Lung (tissue), 17 donors: ENCODE measurements at places on chromosomes 7 and 10.

DNA sequence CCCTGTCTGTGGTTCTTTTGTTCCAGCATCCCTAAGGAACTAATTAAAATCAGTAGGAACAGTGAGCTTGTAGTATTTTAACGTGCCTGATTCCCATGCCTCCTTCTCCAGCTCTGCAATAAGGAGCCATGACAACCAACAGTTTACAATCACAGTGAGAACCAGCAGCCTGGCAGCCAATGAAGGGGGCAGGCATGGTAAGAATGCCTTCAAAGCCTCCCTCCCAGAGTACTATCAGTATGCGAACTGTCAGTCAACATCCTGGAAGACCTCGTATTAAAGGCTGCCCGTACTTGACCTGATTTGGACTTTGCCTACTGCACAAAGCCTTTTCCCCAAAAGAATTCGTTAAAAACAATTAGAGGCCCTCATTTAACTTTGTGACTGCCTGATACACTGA, 7.7 kb downstream of the ZPBP start:
- no peak for DNase-seq

GRCh38 chr10:121792198-121792597, 135.6 kb downstream of the ATE1 start:
- DNase-seq = no peak

GRCh38 chr10:76115471-76116155, 684.2 kb downstream of the LRMDA start:
- DNase-seq = no peak

GRCh38 chr10:115944538-115944937, 328.5 kb downstream of the GFRA1 start:
- no peak for DNase-seq

DNA sequence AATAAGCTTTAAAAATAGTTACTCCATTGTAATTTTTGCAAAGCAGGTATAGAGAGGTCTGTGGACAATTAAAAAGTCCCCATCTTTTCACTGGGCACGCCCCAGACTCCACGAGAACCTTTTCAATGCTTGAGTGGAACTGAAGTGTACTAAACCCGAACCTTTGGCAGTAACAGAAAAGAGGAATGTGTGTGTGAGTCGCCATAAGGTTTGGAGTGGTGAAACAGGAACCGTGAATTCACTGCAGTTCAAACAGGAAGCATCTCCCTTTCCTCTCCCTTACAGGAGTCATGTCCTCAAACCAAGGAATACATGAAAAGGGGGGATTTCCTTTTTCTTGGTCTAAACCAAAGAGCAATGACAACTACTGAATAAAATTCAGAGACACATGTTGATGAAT, 23.2 kb downstream of the NDUFB2 start:
- DNase-seq = peak; percentile 70

- peak; percentile 94 for DNase-seq
These were observed 40.9 kb downstream of the CDH23 start for GRCh38 chr10:71437537-71438092.

GRCh38 chr7:151518105-151518946, 1.4 kb downstream of the RHEB start:
- DNase-seq = peak; percentile 50

- DNase-seq = no peak
These were observed 40.0 kb downstream of the CUX1 start for GRCh38 chr7:101857358-101857811.

DNA sequence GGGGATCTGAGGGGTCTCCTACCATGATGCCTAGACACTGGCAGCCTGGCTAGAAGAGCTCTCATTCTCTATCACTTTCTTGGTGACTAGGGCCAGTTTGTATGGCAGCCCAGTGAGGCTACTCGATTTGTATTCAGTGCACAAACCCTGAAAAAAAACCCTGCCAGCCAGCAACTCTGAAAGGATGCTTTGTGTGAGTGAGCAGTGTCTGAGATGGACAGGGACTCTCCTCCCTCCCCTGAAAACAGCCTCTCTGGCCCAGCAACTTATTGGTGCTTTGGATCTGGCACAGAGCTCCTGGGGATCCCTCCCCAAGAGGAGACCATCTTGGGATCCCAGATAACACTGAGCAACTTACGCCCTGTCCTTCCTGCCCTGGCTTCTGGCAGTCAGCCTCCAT, 10.8 kb upstream of the LRRC4 start:
- no peak for DNase-seq

DNA sequence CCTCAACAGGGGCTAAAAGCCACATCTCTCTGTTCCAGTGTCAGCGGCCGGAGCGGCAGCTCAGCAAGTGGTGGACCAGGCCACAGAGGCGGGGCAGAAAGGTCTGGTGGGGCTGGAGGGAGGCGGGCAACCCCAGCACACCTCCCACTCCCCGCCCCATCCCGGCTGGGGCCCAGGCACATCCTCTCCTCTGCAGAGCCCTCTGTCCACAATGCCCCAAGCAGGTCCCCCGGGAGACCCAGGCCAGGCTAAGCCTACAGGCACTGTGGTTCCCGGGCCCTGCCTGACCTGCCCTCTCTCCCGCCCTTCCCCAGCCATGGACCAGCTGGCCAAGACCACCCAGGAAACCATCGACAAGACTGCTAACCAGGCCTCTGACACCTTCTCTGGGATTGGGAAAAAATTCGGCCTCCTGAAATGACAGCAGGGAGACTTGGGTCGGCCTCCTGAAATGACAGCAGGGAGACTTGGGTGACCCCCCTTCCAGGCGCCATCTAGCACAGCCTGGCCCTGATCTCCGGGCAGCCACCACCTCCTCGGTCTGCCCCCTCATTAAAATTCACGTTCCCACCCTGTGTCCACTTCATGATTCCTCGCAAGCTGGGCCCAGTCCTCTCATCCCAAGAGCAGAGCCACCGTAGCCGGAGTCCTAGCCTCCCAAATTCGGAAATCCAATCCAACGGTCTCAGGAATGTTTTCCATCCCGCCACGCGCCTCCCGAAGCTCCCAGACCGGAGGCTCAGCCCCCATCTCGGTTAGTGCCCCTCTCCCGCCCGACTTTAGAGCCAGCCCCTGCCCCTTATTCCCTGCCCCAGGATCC, 2.1 kb downstream of the ADIRF start:
- DNase-seq = peak; percentile 77

- DNase-seq = peak; percentile 68
These were observed 202.7 kb downstream of the FAM107B start for GRCh38 chr10:14571866-14572507.

DNA sequence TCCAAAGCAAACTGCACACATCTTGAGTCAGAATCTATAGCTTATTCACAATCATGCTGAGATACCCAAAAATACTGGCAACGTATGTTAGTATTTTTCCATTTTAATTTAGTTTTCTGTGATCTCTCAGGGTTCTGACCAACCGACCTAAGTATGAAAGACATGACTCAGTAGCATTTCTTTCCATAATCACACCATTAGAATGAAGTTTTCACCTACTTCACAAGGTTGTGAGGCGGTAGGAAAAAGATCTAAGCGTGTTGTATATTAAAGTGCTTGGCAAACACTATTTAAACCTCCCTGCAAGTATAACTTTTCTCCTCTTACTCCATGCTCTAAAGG, 49.1 kb downstream of the PLCE1 start:
- DNase-seq = no peak

GRCh38 chr10:121085367-121085766, 234.2 kb downstream of the WDR11 start:
- no peak for DNase-seq

DNA sequence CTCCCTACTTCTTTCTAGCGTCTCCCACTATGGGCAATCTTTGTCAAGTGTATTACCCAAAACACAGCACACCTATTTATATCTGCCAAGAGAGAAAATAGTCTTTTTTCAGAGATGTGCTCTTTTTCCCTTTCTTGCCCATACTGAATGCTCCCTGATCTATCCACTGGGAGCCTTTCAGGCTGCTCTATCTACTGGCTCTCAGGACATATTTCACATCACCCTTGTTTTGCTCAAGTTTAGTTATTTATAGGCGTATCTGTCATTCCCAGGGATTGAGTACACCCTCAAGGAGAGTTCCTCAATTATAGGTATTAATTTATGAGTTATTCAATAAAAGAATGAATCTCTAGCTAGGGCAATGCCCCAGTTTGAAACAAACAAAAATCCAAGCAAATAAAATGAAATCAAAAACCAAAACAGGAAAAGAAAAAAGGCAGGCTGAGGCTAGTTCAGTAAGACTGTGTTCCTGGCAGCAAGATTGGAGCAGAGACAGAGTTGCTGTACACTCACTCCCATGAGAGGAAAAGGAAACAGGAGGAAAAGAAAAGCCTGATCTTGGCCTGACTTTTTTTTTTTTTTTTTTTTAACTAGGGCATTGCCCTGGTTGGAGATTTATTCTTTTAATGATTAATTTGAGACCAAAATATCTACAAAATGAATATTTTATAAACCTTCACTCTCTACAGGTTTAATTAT, 665.9 kb upstream of the PCDH15 start:
- DNase-seq = no peak

DNA sequence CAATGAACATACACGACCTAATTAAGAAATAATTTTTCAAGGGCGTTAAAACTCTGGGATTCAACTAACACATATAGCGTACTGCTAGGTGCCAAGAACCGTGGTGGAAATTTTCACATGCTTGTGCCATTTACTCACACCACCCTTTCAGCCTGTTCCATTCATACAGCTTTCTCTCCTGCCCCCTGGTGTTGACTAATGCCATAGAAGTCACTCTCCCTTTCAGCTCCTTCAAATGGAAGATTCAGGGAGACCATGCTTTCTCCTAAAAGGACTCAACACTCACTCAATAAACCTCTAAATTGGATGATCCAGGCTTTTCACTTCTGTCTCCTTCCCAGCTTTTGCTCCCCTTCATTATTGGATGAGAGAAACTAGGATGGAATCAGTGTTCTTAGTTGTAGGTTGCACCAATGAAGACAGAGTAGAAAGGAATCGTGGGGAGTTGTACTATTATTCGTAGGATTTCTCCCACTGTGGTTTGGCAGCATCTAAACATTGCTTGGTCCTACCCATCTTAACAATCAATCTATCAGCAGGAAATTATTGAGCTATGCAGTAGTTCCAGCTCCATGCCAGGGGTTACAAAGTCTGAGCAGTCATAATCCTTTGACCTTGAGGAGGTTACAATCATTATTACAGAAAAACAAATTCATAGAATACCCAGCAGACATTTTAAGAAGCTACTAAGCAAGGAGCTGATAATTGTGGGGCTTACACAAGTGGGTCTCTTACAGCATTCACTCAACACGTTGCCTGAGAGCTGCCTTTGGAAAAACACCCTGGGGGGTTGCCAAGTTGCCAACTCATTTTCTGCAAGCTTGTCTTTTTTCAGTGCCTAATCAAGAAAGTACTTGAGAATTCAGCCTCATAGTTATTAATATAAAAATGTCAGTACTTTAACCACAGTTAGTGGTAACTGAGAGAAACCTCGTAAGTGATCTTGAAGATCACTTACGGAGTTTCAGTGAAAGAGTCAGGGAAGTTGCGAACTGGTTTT, 2.8 kb upstream of the PPP1R3C start:
- DNase-seq = peak; percentile 77

- no peak for DNase-seq
These were observed at the start of gene MYO1G for GRCh38 chr7:44978511-44979366. Gene MYO1G (minus strand): TSS chr7:44979015. CDS start chr7:44978961, 54 bp downstream.

DNA sequence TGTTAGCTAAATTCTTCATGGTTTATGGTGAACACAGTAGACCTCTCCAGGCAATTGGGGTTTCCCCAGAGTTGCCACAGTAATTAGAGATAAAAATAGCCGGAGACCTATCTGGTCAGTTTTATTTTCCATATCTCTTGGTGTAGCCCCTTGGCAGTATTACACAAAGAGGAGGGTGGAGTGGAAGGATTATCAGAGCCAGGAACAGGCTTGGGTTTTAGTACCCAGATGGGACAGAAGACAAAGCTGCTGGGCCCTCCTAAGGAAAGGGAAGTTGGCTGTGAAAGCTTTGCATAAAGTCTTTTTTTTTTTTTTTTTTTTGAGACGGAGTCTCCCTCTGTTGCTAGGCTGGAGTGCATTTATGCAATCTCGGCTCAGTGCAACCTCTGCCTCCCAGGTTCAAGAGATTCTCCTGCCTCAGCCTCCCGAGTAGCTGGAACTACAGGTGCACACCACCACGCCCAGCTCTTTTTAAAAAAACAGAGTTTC, 9.7 kb downstream of the ZSCAN21 start:
- no peak for DNase-seq

- no peak for DNase-seq
These were observed 165.7 kb downstream of the SORCS3 start for GRCh38 chr10:104806801-104807200.

GRCh38 chr10:112834751-112835181, 115.3 kb upstream of the TCF7L2 start:
- peak; percentile 69 for DNase-seq

DNA sequence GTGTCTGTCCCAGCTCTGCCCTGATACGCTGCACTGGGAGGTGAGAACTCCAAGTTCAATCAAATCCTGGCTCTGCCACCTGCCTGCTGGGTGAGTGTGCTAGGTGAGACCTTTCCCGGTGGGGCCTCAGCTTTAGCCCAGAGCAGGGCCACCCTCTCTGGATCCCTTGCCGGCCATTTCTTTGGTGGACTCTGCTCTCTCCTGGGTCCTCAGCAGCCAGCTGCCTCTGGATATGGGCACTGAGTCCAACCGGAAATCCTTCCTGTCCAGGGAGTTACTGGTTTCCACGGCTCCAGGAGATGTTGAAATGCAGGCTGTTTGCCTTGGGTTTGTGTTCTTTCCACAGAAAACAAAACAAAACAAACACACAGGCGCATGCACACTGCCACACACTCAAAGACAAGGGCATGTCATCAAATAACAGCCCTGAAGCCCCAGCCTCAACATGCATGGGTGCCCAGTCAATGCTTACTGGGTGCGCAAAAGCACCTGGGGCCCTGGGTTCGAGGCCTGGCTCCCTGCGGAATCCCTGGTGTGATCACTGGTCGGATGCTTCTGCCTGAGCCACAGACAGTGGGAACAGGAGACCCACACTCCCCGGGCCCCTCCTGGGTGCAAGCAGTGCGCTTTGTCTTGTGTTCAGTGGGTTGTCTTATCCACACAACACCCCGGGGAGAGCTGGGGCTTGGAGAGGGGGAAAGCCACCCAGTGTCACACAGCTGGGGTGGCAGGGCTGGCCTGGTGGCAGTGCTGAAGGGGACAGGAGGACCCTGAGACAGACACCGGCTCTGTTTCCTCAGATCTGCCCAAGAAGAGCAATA, 33.1 kb downstream of the PPIF start:
- DNase-seq = peak; percentile 81

DNA sequence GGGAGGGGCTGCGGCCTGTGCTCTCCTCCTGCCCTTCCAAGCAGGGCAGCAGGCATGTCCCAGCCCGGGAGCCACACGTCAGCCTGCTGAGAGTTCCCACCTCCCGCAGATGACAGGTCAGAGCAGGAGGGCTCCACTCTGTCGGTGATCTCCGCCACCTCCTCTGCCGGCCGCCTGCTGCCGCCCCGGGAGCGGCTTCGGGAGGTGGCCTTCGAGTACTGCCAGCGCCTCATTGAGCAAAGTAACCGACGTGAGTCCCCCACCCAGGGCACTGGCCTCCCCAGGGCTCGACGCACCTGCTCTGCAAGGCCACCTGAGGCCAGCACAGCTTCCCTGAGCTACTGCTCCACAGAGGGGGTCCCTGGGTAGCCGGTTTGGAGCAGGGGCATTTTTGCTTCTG, 9.4 kb downstream of the AP5Z1 start:
- no peak for DNase-seq
